ENCODE measurements at places on chromosomes 1 and 21.

- no peak overlapping the region for H3K4me3 ChIP-seq
- H3K4me1 ChIP-seq: no peaks in the 10 kb centered on the region
- H3K27ac ChIP-seq: no peak overlapping the region
- no peaks in the 10 kb centered on the region for H3K27me3 ChIP-seq
These were observed 13.0 kb upstream of the CLDN19 start for GRCh38 chr1:42753070-42753469.

DNA sequence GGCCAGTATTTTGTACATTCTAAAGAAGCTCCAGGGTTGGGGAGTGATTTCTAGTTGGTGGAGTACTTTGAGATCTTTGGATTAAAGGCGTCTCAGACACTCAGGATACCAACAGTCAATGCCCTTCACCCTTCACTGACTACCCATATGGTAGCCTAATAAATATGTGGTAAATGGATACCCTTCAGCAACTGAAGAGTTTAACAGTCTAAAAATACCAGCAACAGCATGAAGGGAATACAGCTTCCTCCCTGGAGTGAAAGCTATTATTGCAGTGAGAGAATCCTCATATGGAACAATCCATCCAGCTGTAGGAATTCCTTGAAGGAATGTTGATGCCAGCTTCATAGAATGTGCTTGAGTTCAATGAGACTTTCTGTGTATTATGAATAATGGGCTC is 26.8 kb downstream of the DNAJC11 start:
- H3K4me3 ChIP-seq: no peak overlapping the region
- H3K27ac ChIP-seq: no peak overlapping the region
- H3K4me1 ChIP-seq: no peaks in the 10 kb centered on the region
- H3K36me3 ChIP-seq: peaks cover 67% of the 10 kb centered on the region

DNA sequence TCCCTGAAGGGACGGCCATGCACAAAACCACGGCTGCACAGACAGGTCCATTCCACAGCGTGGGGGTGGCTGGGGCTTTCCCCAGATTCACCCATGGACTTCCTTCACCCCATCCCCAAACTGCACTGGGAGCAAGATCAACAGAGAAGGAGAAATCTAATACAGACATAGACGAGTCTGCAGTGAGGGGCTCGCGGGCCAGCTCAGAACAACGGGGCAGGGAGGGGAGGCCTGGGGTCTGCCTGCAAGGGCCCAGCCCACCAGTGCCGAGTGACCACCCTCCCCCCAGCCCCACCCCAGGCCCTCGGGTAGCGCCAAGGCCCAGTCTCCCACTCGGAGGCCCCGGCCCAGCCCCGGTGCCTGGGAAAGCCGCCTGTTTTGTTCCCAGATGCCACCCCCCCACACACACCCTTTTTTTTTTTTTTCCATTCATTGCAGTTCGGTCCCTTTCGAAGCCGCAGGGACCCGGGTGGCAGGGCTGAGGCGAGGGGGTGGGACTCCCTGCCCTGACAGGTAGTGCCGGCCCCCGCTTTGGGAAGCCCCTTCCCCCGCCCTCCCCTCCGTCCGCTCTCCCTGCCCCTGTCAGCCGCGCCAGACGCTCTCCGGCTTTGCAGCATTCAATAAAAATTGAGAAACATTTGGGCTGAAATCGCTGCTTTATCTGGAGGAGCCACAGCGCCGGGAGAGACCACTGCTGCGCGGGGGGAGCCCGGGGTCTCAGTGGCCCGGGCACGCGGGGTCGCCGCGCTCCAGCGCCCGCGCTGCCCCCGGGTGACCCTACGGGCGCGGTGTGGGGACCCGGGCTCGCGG is 543 bp upstream of the EPHB2 start:
- peak overlapping the region; percentile 47 for H3K27ac ChIP-seq
- peaks cover 6% of the 10 kb centered on the region for H3K4me1 ChIP-seq
- H3K36me3 ChIP-seq: no peaks in the 10 kb centered on the region
- peak overlapping the region; percentile 60 for H3K4me3 ChIP-seq
- DNase-seq: no peak

GRCh38 chr1:224894915-224895314 is 34.6 kb upstream of the DNAH14 start:
- no peak overlapping the region for H3K4me3 ChIP-seq
- H3K27me3 ChIP-seq: no peaks in the 10 kb centered on the region
- no peaks in the 10 kb centered on the region for H3K36me3 ChIP-seq
- no peak for DNase-seq
- no peaks in the 10 kb centered on the region for H3K4me1 ChIP-seq
- H3K27ac ChIP-seq: no peak overlapping the region

DNA sequence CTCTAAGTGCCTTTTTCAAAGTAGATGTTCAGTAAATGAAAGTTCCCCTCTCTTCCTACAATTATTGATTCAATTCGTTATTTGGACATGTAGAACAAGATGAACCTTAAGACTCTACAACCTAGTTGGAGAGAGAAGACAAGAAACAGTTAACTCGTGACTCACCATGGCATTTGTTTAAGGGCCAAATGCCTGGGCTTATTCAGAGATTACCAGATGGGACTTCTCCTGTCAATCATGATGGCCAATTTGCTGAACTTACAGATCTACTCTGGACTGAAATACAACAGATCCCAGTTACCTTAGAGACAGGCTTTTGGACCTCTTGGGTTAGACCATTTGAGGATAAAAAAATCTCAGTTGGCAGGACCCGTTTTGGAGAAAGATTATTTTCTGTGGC is 93.5 kb downstream of the C1orf94 start:
- no peak for DNase-seq
- H3K4me1 ChIP-seq: peaks cover 4% of the 10 kb centered on the region
- H3K36me3 ChIP-seq: no peaks in the 10 kb centered on the region
- H3K27ac ChIP-seq: no peak overlapping the region
- H3K4me3 ChIP-seq: no peak overlapping the region

- H3K4me3 ChIP-seq: no peak overlapping the region
- no peaks in the 10 kb centered on the region for H3K36me3 ChIP-seq
- no peaks in the 10 kb centered on the region for H3K27me3 ChIP-seq
- DNase-seq: no peak
- H3K4me1 ChIP-seq: no peaks in the 10 kb centered on the region
These were observed 462.3 kb downstream of the PTPRC start for GRCh38 chr1:199101139-199101538.

DNA sequence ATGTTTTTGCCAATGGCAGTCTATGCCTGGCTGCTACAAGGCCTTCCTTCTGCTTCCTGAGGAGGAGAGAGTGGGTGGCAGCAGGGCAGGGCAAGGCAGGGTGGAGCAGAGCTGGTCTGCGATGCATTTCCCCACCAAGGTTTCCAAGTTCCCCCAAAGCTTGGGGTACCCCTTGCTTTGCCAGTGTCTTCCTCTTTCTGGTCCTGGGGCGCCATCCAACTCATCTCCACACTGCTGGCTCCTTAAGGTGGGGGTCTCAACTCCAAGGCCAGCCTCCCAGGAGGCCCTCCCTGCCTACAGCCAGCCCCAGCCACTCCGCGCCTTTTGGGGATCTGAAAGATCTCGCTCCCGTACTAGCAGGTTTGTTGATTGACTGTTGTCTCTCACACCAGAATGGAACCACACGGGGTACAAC is 3.9 kb upstream of the SKI start:
- H3K36me3 ChIP-seq: no peaks in the 10 kb centered on the region
- H3K27ac ChIP-seq: no peak overlapping the region
- DNase-seq: no peak
- H3K27me3 ChIP-seq: no peaks in the 10 kb centered on the region

DNA sequence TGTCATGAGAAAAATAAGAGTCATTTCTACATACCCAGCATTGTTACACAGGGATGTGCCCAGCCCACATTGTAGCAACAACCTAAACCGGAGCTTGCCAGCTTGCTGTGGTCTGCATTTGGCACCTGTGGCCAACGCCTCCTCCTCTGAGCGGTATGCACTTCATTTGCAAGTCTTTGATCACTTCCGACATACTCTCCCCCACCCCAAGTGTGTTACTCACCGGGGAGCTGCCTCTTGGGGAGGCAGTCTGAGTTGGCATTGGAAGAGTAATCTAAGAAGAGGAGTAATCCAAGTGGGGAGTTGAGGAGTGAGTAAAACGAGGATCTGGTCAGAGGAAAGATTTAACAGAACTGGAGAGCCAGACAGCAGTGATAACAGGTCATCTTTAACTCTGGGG is 3.8 kb downstream of the BCL9 start:
- no peak overlapping the region for H3K4me3 ChIP-seq
- peaks cover 17% of the 10 kb centered on the region for H3K4me1 ChIP-seq
- no peaks in the 10 kb centered on the region for H3K36me3 ChIP-seq
- H3K27ac ChIP-seq: no peak overlapping the region
- DNase-seq: peak; percentile 82

- no peaks in the 10 kb centered on the region for H3K27me3 ChIP-seq
- H3K27ac ChIP-seq: no peak overlapping the region
- H3K4me1 ChIP-seq: peaks cover 6% of the 10 kb centered on the region
- H3K4me3 ChIP-seq: no peak overlapping the region
- no peaks in the 10 kb centered on the region for H3K36me3 ChIP-seq
- no peak for DNase-seq
These were observed 53.5 kb upstream of the PRDM2 start for GRCh38 chr1:13646521-13646920.

- H3K36me3 ChIP-seq: no peaks in the 10 kb centered on the region
- peak overlapping the region; percentile 61 for H3K27ac ChIP-seq
- peaks cover 24% of the 10 kb centered on the region for H3K4me1 ChIP-seq
These were observed 510.5 kb downstream of the PLPP3 start for GRCh38 chr1:56068908-56069307.

GRCh38 chr1:81380436-81380835 is 420.3 kb upstream of the ADGRL2 start:
- H3K36me3 ChIP-seq: no peaks in the 10 kb centered on the region
- no peak for DNase-seq
- H3K27ac ChIP-seq: no peak overlapping the region
- H3K4me3 ChIP-seq: no peak overlapping the region
- no peaks in the 10 kb centered on the region for H3K4me1 ChIP-seq
- no peaks in the 10 kb centered on the region for H3K27me3 ChIP-seq

DNA sequence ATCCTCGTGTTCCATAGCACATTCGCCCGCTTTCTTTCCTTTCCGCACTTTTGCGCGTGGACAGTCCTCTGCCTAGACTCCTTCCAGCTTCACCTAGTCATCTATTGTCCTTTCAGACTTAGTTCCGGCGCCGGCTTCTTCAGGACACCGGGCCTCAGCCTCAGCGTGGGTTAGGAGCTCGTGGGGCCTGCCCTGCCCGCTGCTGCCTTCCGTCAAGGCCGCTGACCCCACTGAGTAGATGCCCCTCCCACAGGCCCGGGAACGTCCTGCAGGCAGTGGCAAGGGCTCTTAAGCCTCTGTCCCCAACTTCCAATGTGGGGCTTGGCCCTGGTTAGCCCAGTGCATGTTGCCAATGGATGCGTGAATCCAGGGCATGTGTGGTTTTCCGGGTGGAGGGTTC is 11.4 kb downstream of the DMRTB1 start:
- H3K4me3 ChIP-seq: no peak overlapping the region
- no peaks in the 10 kb centered on the region for H3K27me3 ChIP-seq
- no peak overlapping the region for H3K27ac ChIP-seq
- H3K36me3 ChIP-seq: no peaks in the 10 kb centered on the region

DNA sequence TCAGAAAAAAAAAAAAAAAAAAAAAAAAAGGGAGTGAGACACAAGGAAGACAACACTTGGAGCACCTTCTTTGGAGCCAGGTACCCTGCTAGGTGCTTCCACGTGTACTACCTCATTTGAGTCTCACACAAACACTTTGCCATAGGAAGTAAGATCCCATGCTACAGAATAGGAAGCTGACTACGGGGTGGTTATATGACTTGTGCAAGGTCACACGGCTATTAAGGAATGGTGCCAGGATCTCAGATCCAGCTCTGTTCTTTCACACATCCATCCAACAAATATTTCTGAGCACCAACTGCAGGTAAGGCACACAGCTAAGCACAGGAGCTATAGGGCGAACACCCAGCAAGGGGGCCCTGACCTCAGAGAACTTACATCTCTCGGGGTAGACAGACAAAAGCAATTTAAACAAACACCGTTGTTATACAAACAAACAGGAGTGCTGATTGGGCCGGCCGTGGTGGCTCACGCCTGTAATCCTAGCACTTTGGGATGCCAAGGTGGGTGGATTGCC is 22.4 kb downstream of the PTAFR start:
- H3K4me1 ChIP-seq: peaks cover 7% of the 10 kb centered on the region
- H3K36me3 ChIP-seq: 0 out of 2 replicates have a peak, but pooled peaks cover 5% of the 10 kb centered on the region
- H3K4me3 ChIP-seq: no peak overlapping the region
- DNase-seq: no peak
- no peaks in the 10 kb centered on the region for H3K27me3 ChIP-seq
- H3K27ac ChIP-seq: no peak overlapping the region

DNA sequence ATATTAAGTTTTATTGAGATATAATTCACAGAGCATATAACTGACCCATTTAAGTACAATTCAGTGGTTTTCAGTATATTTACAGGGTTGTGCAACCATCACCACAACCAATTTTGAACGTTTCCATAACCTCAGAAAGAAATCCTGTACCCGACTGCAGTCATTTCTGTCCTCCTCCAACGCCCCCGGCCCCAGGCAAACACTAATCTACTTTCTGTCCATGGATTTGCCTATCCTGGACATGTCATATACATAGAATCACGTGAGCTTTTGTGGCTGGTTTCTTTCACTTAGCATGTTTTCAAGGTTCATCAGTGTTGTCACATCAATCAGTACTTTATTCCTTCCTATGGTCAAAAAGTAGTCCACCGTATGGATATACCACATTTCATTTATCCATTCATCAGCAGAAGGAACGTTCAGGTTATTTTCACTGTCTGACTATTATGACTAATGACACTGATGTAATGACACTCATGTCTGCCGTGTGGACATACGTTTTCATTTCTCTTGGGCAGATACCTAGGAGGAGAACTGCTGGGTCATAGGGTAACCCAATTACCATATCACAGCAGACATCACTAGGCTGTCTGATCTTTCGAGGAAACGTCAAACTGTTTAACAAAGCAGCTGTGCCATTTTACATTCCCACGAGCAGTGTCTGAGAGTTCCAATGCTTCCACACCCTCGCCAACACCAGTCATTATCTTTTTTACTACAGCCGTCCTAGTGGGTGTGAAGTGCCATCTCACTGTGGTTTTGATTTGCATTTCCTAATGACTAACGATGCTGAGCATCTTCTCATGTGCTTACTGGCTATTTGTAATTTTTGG is 30.8 kb downstream of the MRPL37 start:
- no peak overlapping the region for H3K4me3 ChIP-seq
- DNase-seq: no peak
- no peaks in the 10 kb centered on the region for H3K36me3 ChIP-seq
- no peaks in the 10 kb centered on the region for H3K4me1 ChIP-seq
- H3K27ac ChIP-seq: no peak overlapping the region

DNA sequence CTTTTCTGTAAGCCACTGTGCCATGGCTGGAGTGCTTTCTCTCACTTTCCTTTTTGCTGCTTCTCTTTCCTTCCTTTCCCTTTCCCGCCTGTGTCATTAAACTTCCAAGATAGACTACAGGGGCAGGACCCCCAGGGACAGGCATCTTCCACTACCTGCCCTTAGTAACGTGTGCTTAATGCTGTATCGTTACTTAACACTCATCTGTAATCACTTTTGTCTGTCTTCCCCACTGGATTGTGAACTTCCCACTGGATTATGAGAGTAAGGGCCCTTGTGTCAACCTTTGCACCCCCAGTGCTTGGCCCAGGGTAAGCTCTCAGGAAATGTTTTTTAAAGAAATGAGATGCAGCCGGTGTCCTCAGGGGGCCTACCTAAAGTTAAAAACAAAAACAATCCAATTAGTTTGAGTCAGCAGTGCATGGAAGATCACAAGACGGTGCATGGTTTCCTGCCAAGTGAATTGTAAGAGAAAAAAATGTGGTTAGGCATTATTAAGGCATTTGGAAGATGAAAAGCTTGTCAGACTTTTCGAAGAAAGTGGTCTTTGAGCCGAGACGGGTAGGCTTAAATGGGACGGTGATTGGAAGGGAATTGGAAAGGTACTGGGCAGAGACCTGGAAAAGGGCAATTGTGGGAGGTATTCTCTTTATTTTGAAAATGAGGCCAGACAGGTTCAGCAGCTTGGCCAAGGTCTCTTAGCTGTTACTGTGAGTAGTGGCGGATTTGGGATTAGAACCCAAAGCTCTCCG is 958 bp downstream of the LYPLAL1 start:
- no peak for DNase-seq
- peak overlapping the region; percentile 49 for H3K4me3 ChIP-seq
- H3K36me3 ChIP-seq: no peaks in the 10 kb centered on the region
- peak overlapping the region; percentile 33 for H3K27ac ChIP-seq
